ELR (cell line): ENCODE measurements at places on chromosomes 4 and X.

GRCh38 chr4:154314248-154314647, 177.4 kb downstream of the DCHS2 start:
- no peak for DNase-seq

DNA sequence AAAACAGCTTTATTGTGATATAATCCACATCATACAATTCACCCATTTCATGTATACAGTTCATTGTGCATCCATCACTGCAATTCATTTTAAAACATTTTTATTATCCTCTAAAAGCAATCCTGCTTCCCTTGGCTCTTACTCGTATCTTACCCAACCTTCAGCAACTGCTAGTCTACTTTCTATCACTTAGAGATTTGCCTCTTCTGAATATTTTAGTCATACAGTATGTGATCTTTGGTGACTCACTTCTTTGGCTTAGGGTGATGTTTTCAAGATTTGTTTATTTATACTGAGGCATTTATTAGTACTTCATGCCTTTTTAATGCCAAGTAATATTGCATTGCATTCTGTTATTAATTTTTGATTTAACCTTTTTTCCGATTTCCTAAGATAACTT, 15.0 kb upstream of the MSMO1 start:
- peak; percentile 76 for DNase-seq

DNA sequence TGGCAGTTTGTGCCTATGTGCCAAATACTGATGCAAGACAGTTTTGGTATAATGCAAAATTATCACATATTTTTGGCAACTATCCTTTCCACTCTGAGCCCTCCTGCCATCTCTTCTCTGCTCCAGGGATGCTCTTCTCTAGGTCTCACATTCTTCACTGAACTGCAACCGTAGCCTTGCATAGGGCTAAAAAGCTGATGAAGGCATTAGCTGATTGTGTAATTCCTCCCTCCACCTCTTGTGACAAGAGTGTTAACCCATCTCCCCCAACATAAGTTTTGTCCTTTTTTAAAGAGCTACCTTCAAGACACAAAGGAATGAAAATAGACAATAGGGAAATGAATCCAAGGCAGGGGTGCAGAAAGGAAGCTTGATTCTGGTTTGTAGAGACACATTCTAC, 33.1 kb upstream of the ANK2 start:
- DNase-seq, result no peak

- DNase-seq, result peak; percentile 43
These were observed 78.1 kb upstream of the HPGD start for GRCh38 chr4:174600391-174600790.

DNA sequence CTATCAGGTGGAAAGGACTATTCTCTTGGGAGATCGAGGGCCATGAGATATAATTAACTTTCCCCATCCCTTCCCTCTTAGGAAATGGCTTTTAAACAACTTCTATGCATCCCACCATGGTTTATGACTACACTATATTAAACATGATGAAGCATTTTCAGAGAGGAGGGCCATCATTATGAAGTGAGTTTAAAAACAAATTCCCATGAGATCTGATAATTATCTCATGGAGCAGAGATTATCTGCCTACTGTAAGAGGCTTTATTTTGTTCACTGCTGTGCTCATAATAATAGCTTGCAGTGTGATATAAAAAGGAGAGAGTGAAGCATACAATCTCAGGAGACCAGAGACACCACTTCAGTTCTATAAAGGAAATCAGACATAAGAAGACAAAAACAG, 330.5 kb upstream of the ZFP42 start:
- no peak for DNase-seq

DNA sequence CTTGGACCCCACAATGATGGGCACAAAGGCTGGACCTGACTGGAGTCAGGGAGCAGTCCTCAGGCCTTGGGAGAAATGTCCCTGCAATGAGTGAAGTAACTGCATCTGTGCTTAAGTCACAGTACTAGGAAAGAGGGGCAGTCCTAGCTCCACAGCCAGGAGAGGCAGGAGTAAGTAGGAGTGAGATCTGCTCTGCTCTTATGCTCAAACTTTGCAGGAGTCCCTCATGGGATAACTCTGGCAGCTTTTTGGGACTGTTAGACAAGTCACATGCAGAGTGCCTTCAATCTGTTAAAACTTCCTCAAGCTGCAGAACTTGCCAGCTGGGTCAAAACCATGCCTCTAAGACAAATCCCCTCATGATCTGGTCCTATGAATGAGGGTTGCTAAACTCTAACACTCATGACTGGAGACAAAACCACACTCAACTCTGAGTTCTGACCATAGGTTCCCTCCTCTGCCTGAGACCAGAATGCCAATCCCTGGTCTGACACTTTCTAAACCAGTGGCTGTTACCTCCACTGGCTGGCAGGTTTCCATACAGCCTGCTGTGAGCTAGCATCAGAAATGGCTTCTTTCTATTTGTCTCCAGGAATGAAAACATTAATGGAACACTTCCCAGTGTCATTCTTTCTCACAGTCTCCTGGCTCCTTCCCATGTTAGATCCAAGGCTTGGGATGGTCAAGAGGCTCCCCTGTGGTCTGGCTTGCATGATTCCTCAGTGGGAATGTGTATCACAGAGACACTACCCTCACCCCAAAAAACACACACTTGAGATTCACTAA, 819.3 kb downstream of the PCDH7 start:
- no peak for DNase-seq

- no peak for DNase-seq
These were observed 86.1 kb downstream of the ZNF518B start for GRCh38 chr4:10371121-10371520.

GRCh38 chrX:24498975-24499374, 33.9 kb downstream of the PDK3 start:
- DNase-seq, result peak; percentile 37

GRCh38 chr4:163071308-163071707, 95.4 kb downstream of the NAF1 start:
- DNase-seq, result no peak

DNA sequence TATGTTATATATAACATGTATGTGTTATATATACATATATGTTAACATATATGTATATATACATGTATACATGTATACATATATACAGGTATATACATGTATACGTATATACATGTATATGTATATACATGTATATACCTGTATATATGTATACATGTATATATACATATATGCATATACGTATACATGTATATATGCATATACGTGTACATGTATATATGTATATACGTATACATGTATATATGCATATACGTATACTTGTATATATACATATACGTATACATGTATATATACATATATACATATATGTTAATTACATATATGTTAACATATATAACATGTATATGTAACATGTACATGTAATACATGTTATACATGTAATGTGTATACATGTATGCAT, 1077.3 kb upstream of the ADGRL3 start:
- DNase-seq, result no peak

DNA sequence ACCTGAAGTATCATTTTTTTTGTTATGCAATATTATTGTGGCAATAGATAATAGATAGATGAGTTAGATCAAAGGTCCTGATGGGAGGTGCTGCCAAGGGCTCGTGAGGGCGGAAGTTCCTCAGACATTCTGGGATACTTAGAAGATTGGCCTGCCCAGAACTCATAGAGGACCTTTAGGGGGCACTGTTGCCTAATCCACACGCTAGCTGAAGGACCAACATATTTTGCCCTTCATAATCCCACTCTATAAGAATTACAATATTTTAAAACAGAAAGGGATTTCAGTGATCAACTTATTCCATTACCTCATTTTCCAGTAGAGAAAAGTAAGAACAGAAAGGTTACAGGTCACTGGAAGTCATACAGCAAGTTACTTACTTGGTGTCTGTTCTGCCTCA, 22.9 kb upstream of the COX7B2 start:
- peak; percentile 62 for DNase-seq

DNA sequence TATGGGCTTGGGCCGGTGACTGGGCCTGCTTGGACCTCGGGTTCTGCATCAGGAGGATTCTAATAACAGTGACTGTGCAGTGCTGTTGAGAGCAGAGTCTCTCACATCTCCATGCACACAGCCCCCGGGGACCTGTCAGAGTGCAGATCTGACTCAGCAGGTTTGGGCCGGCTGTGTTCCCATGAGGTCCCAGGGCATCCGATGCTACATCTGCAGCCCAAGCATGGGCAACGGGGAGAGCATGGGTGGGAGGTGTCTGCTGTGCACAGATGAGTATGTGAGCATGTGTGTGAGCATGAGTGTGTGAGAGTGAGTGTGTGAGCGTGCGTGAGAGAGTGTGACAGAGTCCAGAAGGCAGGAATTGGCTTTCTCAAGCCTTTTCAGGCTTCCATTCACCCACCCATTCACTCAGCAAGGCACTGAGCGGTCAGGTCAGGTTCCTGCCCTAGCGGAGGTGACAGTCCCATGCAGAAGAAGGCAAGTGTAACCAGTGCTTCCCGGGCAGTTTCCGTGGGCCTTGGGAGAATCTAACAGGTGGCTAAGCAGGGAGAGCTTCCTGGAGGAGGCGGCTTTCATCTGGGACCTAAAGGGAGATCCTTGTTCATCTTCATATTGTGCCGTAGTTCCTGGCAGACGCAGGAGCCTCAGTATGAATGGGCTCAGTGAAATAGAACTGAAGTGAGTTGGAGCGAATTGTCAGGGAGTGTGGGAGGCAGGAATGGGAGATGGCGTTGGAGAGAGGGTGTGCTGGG, 62.6 kb downstream of the SORCS2 start:
- no peak for DNase-seq

DNA sequence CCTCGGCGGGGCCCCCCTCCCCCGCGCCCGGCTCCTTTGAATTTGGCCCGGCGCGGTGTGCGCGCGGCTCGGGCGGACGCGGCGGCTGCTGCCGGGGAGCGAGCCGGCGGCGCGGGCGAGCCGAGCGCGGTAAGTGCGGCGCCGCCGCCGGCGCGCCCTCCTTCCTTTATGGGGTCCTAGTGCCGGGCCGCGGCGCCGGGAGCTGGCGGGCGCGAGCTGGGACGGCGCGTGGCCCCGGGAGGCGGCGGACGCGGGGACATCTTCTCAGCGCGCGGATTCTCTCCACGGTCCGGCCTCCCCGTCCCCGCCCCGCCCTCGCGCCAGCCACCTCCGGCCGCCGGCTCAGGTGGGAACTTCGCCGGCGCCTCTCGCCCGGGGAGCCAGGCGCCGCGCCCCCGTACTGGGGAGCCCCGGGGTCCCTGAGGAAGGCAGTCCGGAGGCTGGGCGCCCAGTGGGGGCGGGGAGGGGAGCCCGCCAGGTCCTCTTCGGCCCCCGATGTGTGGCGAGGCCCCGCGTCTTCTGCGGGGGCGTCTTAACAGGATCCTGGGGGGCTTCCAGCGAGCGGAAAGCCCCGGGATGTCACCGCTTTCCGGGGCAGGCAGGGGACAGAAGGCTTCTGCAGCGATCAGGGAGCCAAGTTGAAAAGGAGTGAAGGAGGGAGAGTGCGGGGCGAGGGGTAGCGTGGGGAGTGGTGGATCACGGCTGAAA, 98.4 kb upstream of the TENM3 start:
- DNase-seq, result peak; percentile 19

- DNase-seq, result no peak
These were observed 19.3 kb downstream of the JAKMIP1 start for GRCh38 chr4:6180841-6181631.

DNA sequence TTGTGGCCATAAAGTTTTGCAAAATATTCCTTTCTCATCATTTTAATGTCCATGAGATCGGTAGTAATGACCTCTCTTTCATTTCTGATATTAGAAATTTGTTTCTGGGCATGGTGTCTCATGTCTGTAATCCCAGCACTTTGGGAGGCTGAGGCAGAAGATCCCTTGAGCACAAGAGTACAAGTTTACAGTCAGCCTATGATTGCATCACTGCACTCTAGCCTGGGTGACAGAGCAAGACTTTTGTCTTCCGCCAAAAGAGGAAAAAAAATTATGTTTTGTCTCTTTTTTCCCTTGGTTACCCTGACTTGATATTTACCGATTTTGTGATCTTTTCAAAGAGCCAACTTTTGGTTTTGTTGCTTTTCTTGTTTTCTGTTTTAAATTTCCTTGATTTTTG, 10.8 kb upstream of the NKAP start:
- DNase-seq, result no peak

GRCh38 chrX:114152130-114152529, 431.8 kb upstream of the HTR2C start:
- peak; percentile 85 for DNase-seq

- DNase-seq, result no peak
These were observed 139.5 kb downstream of the SLIT2 start for GRCh38 chr4:20391198-20391597.

- no peak for DNase-seq
These were observed 19.2 kb downstream of the LAMTOR3 start for GRCh38 chr4:99875071-99875470.

- peak; percentile 43 for DNase-seq
These were observed 103.4 kb upstream of the PAK3 start for GRCh38 chrX:110992611-110993010.

DNA sequence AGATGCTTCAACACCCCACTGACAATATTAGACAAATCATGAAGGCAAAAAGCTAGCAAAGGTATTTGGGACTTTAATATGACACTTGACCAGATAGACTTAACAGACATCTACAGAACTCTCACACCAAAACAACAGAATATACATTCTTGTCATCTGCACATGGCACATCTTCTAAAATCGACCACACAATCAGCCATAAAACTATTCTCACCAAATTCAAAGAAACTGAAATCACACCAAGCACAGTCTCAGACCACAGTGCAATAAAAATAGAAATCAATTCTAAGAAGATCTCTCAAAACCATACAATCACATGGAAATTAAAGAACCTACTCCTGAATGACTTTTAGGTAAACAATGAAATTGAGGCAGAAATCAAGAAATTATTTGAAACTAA, 340.8 kb downstream of the PPP1R2C start:
- no peak for DNase-seq

GRCh38 chr4:7838136-7838782, 101.4 kb downstream of the AFAP1 start:
- no peak for DNase-seq

DNA sequence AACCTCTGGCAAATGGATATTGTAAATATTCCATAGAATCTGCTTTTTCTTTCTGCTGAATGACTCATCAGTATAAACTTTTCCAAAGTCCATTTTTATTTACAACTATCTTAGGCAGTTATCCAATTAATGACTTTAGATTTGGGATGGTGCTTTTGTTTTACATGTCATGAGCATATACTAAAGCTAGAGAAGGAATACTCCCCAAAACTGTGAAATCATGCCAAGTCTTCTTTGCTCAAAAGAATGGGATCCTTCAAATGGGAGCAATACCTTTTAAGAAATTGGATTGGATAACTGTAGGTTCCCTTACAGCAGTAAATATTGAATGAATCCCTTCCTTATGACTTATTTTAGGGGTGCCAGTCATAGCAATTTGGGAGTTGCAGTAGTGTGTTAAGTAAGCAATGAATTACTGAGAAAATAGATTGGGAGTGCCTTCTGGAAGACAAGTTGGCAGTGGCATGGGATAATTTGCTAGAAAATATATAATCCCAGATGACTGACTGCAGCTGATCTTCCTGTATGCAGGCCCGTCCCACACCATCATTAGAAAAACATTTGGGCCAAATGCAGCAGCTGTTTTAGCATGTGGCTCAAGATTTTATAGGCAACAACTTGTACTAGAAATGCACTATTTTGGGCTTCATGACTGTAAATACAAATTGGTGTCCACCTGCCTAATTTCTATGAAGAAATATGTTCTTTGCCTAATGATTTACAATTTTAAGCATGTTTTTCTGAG, 2.8 kb downstream of the TMPRSS11D start:
- DNase-seq, result peak; percentile 8
